ENCODE measurements at places on chromosomes 2 and 18.

DNA sequence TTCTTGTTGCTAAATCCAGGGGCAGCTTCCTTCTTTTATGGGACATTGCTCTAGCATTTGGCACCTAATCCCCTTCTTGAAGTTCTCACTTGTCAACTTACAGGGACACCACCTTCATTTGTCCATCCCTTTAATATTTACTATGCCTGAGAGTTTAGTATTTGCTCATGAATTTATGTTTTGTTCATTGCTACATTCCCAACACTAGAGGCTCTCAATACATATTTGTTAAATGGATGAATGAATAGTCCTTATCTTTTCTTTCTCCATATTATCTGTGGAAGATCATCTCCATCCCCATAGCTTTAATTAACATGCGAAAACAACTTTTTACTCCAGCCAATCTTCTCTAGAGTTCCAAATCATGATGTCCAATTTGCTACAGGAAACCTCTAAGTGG is 5.4 kb downstream of the CWC22 start:
- no peak for DNase-seq

DNA sequence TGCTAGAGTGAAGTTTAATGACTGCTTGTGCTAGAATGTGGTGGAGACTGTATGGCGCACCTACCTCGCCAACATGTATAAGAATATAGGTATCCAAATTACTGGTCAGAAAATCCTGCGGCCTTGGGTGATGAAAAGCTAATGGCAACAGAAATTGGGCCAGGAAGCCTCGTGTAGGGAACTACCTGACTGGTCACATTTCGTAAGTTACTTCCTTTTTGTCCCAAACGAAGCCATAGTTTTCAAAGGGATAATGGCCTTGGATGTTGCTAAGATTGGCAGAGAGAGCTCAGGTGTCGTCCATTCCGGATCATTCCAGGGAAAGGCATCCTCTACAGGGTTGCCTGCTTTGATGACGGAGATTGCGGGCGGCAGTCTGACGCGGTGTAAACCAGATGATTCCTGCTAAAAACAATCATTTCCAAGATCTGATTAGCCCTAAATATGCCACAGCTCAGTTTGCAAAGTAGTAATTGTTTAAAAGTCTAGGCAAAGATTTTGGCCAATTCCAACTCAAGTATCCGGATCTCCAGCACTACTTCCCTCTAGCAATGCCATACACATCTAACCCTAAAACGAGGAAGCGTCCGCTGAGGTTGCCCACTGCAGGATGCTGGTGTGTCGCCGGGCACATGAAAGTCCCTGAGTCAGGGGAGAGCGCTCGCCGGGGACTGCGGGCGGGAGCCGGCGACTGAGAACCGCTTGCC is 708 bp upstream of the MALT1 start:
- no peak for DNase-seq

DNA sequence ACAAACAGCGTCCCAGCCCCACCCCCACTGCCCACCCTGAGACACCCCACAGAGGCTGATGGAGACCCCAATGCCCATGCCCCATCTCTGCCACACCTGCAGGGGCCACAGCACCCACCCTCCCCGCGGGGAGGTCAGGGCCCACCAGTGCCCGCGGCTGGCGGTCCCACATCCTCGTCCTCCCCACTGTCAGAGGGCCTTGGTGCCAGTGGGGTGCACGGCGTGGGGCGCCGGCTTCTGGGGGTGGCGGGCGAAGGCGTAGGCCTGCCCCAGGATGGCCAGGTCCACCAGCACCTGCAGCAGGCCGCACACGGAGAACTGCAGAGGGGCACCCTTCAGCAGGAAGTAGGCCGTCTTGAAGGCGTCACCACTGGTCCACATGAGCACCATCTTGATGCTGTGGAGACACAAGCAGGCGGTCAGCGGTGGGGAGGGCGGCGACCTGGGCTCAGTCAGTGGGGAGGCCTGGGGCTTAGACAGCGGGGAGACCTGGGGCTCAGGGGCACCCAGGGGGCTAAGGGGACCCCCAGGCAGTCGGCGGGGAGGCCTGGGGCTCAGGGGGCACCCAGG is 47.6 kb downstream of the SLC66A2 start:
- no peak for DNase-seq

DNA sequence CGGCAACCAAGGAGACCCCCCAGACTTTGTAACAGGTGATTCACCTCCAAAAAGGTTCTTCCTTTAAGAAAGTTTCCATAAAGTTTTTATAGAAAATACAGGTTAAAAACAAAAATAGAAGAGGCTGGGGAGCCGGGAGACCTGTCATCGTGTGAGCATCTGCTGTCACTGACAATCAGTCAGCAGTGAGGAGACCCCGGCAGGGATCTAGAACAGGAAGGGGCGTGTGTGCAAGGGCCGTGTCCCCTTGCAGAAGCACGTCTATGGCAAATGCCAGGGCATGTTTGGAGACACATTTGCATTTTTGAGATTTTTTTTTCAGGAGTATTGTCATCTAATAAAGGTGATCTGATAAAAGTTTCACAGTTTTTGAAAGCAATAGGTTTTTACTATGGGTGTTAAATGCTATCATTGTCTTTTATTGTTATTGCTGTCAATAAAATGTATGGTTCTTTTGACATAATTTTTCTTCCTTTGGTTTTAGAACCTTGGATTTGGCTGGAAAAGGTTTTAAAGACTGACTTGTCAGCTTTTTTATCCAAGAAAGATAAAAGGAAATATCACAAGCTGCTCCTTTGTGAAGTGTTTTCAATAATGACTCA is 52.1 kb downstream of the MTCL1 start:
- peak; percentile 10 for DNase-seq

- DNase-seq, result peak; percentile 61
Observed at GRCh38 chr2:65227020-65227455, 593 bp upstream of the ACTR2 start.
